ENCODE measurements at places on chromosomes 2 and 18. TPM values are rescaled to one million over a fixed set of nuclear protein-coding genes. Genes with fewer than 3 reads are reported as not detected.

ERICH2 gene
- polyA plus RNA-seq: 1.1 TPM

UGT1A9 gene
- not detected for polyA plus RNA-seq

NT5DC4 gene
- not detected for polyA plus RNA-seq

DCDC2C gene
- polyA plus RNA-seq: not detected

ATP6V1C2 gene
- polyA plus RNA-seq: 0.75 TPM

Data from brain (organoid and tissue), 16 donors.